ENCODE measurements at places on chromosomes 5 and 9.

- DNase-seq, result no peak
These were observed 907.1 kb downstream of the MAT2B start for GRCh38 chr5:164412531-164412930.

DNA sequence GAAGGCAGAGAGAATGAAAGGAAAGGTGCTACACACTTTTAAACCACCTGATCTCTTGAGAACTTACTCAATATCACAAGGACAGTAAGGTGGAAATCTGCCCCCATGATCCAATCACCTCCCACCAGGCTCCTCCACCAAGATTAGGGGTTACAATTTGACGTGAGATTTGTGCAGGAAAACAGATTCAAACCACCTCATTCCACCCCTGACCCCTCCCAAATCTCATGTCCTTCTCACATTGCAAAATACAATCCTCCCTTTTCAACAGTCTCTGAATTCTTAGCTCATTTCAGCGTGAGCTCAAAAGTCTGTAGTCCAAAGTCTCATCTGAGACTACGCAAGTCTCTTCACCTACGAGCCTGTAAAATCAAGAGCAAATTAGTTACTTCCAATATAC, 768.3 kb upstream of the COX7C start:
- DNase-seq, result no peak

GRCh38 chr5:89191374-89191773, 308.4 kb upstream of the MEF2C start:
- DNase-seq, result no peak

DNA sequence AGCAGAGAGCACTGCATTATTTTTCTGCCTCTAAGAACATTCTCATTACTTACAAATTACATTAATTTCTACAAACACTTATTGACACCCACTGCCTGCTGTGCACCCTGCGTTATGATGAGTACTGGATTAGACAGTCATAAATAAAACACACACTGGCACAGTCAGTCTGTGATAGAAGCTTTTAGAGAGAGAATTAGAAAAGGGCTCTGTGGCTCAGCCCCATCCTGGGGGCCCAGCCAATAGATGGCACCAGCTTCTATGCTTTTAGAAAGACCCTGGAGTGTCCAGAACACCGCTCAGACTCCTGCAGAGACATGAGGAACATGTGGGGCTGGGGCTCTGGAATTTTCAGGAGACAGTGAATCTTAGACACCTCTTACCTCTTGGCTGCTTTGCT, 61.0 kb upstream of the RAPGEF1 start:
- DNase-seq, result no peak

DNA sequence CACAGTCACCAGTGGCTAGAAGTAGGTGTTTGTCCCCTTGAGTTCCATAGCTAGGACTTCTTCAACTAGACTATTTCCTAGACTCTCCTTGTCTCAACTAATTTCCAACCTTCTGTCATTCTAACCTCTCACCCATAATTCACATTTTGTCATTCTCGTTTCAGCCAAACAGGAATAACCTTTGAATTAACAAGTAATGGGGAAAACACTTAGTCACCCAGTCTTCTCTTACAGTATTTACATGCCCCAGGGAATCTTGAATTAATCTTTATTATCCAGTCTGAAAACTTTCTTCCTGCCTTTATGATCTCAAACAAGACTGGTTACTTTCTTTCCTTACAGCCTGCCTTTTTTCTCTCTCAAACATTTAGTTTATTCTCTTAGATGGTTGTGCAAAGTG, 63.3 kb upstream of the RUSC2 start:
- DNase-seq, result no peak

- no peak for DNase-seq
These were observed 70.6 kb upstream of the PTPN3 start for GRCh38 chr9:109568568-109569210.

DNA sequence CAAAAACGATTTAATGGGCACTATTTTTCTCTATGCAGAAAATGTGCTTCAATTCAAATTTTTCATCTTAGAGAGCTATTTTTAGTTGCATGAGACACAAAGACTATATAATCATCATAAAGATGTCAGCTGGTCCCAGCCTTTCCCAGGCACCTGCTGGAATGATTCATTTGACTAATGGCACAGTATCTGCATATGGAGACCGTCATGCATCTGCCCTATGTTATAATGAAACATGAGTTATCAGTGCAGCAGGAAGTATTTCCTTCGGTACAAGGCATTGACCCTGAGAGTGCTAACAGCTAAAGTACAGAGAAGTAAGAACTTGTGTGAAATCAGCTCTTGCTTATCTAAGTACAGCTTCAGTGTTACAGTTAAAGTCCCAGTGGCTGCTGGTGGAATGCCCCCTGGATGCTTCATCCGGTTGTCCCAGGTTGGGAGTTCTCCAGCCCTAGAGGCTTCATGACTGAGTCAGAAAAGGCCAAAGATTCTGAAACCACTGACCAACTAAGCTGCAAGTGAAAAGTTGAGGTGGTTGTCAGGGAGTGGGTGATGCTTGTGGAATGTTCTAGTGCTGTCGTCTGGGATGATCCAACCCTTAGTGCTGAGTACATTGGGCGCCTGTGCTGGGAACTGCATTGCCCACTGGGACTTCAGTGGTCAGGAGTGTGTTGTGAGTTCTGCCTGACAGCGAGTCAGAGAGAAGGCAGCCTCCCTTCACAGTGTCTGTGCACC, 57.2 kb downstream of the MTRR start:
- peak; percentile 96 for DNase-seq

GRCh38 chr9:26723486-26723885, 169.1 kb downstream of the CAAP1 start:
- no peak for DNase-seq

GRCh38 chr5:165375201-165375600, 1869.8 kb downstream of the MAT2B start:
- no peak for DNase-seq

GRCh38 chr5:167150661-167151060, 1140.8 kb upstream of the WWC1 start:
- DNase-seq, result no peak

DNA sequence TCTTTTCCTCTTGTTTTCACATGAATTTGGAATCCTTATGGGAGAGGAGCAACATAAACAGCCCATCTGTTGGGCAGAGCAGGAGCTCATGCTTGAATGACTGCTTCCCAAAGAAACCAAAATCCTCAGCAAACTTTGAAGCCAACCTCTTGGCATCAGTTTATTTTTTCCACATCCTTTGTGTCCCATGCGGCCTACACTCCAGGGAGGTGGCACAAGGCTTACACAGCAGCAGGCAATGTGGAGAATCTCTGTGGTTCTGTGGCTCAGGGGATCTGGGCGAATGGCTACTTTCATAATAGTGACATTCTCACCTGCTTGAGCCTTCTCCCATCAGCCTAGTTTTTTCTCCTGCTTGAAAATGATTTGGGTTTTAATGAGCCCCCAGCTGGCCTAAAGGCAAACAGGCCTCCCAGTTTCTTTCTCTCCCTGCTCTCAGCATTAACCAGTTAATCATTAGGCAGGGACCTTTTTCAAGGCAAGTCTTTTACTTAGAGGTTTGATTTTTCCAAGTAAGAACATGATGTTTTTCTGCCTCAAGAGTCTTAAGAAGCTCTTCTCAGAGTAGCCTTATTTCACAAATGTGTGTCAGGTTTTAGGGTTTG, 370.3 kb downstream of the ARHGEF28 start:
- DNase-seq, result no peak

DNA sequence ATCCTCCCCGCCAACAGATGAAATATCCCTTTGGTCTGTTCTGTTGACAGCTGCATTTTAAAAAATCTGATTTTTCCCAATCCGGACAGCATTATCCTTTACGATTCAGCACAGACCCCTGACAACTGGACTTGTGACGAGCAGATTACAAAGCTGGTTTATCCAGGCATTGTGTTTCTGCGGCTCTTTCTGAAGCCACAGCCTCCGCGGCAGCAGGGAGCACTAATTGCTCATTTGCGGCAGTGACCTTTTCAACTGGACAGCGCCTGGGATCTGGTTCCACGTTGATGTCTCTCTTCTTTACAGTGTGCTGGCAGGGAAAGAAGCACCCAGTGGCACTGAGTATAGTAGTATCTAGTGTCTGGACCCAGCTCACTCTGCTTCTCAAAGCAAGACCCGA, 351.2 kb downstream of the ZNF608 start:
- peak; percentile 41 for DNase-seq

- DNase-seq, result no peak
These were observed 33.9 kb upstream of the GLIS3 start for GRCh38 chr9:4333787-4334186.

GRCh38 chr9:76912636-76913275, 6.8 kb upstream of the PRUNE2 start:
- peak; percentile 86 for DNase-seq

DNA sequence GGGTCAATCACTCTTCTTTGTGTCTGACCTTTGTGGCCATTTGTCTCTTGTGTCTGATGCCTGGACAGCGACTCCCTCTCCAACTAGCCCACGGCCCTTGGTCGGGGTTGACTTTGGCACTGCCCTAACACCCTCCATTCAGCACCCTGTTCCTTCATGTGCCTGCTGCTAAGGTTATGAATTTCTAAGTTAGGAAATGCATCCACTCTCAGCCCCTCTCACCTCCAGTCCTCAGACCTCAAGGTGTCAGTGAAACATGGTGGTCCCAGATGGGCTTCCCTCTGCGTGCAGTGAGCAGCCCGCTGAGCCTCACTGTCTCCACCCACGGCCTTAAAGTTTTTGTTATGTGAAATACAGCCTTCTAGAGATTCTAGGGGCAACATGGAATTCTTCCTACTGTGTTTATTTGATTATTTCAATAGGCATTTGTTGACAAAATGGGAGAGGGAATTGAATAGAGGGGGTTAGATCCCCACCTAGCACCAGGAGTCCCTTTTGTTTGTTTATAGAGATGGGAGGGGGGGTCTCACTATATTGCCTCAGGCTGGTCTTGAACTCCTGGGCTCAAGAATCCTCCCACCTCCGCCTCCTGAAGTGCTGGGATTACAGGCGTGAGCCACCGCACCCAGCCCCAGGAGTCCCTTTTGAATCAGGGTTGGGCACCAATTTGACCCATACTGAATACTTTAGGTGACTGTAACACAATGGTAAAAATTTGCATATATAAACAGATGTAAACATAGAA, 1.6 kb upstream of the GLIPR2 start:
- DNase-seq, result no peak

DNA sequence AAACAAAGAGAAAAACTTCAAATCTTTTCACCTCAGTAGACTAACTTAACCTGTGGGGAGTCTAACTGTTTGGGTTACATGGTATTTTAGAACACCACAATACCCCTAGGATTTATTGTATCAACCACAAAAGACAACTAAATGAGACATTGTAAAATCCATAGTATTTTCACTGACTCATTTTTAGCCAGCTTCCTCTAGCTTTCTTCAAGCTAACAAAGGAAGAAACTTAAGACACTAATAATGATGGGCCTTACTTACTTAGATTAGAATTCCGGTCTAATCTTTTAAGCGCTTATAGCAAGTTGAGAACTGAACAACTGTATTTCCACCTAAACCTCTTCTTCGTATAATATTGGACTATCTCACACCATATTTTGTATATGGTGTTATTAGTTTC, 529.3 kb downstream of the DMRTA1 start:
- DNase-seq, result peak; percentile 4

GRCh38 chr9:121810489-121810888, 159.1 kb downstream of the DAB2IP start:
- no peak for DNase-seq

- DNase-seq, result peak; percentile 21
These were observed 67.3 kb upstream of the TNFAIP8 start for GRCh38 chr5:119288379-119289033.

DNA sequence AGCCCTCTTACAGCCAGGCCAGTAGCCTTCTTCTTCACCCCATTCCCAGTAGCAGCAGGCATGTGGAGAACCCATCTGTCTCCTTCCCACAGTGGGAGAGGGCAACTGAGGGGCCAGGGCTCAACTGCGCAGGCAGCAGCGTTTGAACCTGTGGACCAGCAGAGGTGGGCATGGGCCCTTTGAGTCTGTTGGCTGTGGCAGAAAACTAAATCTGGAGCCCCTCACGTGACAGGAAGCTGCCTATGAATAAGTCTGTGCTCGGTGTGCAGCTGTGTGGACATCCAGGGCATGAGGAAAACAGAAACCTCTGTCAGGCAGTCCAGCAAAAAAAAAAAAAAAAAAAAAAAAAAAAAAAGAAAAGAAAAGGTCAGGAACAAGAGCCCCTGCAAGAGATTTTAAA, 189.2 kb upstream of the NR3C1 start:
- DNase-seq, result no peak

DNA sequence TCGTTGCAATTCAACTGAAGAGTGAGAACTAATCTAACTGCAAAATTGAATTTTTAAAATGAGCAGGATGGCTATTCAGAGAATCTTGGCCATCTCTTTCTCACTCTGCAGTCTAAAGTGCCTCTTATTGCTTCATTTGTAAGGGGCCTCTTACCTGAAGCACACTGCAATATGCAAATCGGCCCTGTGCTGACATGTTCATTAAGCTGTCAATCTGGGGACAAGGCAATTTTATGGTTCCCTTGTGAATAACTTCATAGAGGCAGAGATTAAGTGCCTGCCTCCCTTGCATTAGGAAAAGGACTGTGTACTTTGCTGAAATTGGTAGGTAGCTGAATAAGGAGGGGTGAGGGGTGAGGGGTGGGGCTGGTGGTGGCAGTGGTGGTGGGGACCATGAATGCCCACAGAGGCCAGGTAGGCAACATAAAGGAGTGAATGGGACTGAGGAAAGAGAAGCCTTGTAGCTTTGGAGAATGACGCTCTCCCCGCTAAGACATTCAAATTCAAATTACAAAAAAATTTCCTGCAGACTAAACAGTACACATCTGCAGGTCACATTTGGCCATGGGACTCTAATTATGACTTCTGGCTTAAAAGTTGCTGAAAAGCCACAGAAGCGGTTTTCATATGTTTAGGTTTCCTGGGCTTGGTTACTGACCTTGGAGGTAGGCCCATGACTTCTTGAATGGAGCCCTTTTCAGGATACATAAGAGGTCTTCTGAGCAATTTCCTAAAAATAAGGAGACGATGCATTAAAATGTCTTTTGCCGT, 25.0 kb downstream of the TNFSF8 start:
- no peak for DNase-seq

DNA sequence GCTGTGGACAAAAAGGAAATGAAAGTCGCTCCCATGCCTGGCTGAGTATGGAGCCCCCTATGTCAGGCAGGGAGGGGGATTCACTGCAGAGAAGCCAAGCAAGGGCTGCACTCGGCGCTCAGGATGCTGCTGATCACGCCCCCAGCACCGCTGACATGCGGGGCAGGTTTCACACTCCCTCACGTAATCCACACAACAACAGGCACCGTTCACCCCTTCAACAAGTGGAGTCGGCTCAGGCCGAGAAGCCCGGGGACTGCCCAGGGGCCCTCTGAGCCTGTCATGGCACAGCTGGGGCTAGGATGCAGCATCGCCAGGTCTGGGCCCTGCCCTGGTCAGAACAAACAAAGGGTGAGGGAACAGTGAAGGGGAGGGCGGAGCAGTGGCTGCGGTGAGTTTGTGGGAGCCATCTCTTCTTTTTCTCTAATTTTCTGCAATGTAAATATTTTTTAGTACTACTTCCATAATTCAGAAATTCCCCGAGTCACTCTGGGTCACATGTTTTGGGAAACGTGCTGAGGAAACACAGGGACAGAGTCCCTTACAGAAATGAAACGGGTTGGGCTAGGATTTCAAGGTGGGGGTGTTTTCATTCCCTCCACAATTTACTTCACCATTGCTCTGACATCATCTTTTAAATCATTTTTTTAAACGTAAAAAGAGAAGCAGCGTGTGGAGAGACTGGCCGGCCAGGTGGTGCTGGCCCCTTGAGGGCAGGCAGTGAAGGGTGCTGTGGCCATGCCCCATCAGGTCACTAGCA, 49.8 kb downstream of the PRRT1B start:
- DNase-seq, result no peak

GRCh38 chr5:58972301-58972700, 389.4 kb downstream of the RAB3C start:
- no peak for DNase-seq

- no peak for DNase-seq
These were observed 1.1 kb upstream of the SV2C start for GRCh38 chr5:76081811-76082771.

- no peak for DNase-seq
These were observed 28.0 kb upstream of the LRRC14B start for GRCh38 chr5:163338-163620.
